ENCODE measurements at places on chromosomes 7 and 10.

GRCh38 chr7:37141742-37142141, 306.9 kb downstream of the ELMO1 start:
- no peak for DNase-seq

GRCh38 chr10:131264110-131264788, 47.3 kb downstream of the TCERG1L start:
- DNase-seq: no peak

- no peak for DNase-seq
Observed at GRCh38 chr7:432256-432655, 87.4 kb downstream of the PDGFA start.

DNA sequence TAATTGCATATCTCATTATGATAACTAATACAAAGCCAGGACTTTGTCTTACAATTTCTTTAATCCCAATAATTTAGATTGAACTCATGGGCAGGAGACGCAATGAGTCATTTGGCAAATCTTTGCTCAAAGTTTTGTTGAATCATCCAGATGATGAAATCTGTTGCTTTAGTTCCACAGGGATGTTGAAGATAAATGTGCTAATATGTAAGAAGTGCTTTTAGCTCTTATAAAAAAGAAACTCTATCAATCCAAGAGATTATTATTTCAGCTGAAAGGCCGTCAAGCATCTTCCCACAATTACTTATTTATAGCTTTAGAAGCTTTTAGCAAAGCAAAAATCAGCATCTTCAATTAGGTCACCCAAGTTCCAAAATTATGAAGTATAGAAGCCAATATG, 36.8 kb upstream of the ANK3 start:
- no peak for DNase-seq

DNA sequence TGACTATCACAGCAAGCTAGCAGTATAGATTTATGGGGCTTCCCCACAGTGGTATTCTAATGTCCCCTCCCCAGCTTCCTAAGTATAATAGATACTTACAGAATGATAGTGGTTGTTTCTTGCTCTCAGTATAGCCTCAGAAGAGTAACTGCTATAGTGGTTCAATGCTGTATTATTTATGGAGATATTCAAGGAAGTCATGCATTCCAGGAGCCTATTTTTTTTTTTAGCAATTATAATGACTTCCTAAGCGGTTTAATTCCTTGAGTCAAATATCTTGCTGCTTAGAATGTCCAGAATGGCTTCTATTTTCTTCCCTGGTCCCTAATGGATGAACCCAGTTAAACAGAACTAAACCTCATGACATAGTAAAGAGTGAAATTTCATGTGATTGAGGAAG, 451.5 kb upstream of the SEMA3D start:
- no peak for DNase-seq

DNA sequence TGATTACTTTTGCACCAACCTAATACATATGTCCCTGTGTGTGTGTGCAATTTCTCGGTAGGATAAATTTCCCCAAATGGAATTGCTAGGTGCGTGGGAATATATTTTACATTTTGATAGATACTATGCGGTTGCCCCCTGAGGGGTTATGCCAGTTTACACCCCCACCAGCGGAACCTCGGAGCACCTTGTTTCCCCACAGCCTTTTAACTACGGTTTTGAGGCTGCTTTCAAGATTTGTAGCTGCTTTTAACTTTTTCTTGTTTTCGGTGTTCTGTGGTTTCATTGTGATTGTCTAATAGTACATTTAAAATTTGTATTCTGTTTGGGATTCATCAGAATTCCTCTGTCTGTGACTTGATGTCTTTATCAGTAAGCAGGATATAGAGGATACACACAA, 22.0 kb downstream of the PROSER2 start:
- DNase-seq: no peak

DNA sequence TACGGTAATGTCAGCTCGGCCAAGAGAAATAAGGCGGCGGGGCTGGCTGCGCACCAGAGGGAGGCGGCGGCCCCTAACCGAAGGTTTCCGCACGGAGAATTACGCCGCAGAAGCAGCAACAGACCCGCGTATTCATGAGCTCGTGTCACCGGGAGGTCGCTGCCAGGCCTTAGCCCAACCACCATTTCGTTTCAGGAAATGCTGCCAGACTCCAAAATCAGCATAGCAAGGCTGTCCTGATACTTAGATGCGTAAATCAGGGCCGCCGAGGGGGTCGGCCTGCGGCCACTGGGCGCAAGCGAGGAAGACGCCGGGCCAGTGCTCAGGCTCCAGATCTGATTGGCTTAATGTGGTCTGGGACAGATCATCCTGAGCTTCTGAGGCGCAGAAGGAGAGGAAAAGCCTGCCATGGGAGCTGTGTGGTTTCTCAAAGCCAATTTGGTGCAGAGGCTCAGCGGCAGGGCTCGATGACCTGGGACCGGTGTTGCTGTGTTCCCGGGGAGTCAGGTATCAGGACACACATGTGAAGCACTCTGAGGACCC, 247.9 kb downstream of the BAMBI start:
- DNase-seq: no peak

- DNase-seq: no peak
Observed at GRCh38 chr10:33143160-33143728, 185.2 kb upstream of the ITGB1 start.

Data from neural crest cell (in vitro differentiated cells).